ENCODE measurements at places on chromosomes 6 and 20.

- DNase-seq = no peak
These were observed 10.8 kb upstream of the BTBD3 start for GRCh38 chr20:11906626-11907480.

DNA sequence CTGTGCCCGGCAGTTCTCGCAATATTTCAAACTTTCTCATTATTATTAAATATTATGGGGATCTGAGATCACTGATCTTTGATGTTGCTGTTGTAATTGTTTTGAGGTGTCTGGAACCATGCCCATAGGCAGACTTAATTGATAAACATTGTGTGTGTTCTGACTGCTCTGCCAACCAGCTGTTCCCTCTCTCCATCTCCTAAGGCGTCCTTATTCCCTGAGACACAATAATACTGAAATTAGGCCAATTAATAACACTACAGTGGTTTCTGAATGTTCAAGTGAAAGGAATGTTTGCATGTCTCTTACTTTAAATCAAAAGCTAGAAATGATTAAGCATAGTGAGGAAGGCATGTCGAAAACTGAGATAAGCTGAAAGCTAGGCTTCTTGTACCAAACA, 7.6 kb downstream of the MAPK14 start:
- no peak for DNase-seq

GRCh38 chr6:22447249-22448196, 121.8 kb upstream of the HDGFL1 start:
- DNase-seq = no peak

DNA sequence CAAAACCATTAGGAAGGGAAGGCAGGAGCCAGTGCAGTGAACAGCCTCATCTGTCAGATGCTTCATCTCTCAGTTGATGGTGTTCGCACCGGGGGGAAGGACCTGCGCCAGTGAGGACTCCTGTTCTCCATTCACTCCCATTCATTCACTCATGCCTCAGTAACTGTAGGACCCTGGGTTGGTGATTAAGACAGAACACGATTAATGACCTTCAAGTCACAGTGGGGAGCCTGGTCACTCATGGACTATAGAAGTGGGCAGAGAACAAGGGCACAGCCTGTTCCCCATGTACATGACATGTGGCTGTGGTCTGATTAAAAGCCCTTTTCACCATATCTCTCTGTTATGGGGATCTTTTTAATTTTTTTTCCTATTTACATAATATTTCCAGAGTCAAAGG, 113.3 kb downstream of the RPS12 start:
- no peak for DNase-seq

DNA sequence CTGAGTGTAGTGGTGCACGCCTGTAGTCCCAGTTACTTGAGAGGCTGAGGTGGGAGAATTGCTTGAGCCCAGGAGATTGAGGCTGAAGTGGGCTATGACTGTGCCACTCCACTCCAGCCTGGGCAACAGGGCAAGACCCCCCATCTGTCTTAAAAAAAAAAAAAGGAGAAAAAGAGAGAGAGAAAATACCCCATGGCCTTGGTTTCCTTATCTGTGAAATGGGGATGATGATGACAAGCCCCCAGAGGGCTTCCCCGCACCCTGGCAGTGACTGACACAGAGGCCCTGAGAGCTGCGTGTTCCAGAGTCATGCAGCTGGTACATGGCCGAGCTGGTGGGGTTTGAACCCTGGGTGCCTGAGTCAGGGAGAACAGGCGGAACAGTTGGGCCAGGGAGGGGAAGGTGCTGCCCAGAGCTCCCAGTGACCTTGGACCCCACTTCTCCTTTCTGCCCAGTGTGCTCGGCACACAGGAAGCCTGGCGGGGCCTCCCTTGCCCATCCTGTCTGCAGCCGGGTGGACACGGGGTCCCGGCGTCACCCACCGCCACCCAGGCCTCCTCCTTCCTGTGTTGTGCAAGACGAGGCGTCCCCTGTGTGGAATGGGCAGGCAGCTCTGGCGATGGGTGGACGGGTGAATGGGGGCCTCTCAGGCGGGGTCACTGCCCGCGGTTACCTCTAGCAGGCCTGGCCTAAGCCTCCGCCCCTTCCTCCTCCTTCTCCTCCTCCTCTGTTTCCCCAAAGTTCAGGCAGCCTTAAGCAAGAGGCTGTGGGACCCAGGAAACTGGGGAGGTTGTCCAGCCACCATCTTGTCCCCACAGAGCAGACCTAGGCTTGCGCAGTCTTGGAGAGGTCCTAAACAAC, 84.2 kb downstream of the CEBPB start:
- DNase-seq = no peak

DNA sequence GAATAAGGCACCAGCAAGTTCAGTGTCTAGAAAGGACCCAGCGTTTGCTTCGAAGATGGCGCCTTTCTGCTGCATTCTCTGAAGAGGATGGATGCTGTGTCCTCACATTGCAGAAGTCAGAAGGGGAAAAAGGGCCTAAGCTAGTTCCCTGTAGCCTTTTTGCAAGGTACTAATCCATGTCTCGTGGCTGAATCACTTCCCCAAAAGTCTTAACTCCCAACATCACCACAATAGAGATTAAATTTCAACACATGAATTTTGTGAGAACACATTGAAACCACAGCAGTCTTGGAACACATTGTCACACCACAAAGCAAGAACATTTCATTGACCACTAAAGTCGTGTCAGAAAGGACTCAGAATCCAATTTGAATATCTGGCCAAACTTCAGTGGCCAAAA, 42.1 kb downstream of the KLHL31 start:
- no peak for DNase-seq

- no peak for DNase-seq
These were observed 29.1 kb downstream of the OPN5 start for GRCh38 chr6:47810885-47811284.

GRCh38 chr20:3705491-3705969, 6.9 kb downstream of the SIGLEC1 start:
- DNase-seq = no peak

GRCh38 chr20:5510446-5510845, 193.7 kb upstream of the PROKR2 start:
- no peak for DNase-seq

DNA sequence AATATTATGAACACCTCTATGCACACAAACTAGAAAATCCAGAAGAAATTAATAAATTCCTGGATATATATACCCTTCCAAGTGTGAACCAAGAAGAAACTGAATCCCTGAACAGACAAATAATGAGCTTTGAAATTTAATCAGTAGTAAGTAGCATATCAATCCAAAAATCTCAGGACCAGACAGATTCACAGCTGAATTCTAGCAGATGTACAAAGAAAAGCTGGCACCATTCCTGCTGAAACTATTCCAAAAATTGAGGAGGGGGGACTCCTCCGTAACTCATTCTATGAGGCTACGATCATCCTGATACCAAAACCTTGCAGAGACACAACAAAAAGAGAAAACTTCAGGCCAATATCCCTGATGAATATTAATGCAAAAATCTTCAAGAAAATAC, 67.0 kb upstream of the PDE7B start:
- DNase-seq = no peak

- DNase-seq = no peak
These were observed 79.5 kb downstream of the CD83 start for GRCh38 chr6:14197118-14197517.

DNA sequence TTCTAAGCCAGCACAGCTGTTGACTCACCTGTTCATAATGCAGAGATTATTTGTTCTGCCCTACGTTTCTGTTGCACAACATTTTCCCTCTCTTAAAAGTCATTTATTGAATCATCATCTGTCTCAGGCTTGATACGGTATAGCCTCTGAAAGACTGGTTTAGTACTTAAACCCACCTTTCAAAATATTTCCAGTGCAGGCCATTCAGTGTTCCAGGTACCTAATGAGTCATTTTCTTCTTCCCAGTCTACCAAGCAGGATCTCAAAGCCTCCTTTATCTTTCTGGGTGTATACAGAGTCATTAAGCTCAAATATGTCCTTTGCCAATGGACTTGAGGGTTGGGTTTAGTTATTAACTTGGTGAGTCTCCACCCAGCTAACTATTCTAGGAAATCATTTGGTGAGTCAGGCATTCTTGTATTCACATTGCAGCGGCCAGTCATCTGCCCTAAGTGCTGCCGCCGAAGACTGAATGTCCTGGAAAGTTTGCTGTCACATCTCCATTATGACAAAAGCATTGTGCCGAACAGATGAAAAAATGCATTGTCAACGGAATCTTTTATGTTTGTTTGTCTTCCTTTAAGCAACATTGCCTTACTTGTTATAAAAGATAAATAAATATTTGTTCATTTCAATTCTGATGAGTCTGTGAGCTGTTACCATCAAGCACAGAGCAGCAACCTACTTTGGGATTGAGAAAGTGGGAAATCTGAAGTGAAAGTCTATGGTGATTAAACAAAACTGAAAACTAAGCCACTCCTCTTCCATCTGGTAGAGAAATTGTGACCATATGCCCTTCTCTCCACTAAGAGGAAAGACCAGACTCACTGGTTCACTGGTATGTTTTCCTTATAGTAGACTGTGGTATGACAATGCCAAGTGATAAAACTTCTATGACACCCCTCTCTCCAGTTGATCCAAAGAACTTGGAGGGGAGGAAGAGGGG, 14.3 kb upstream of the FAM135A start:
- DNase-seq = no peak

GRCh38 chr6:25301362-25301761, 22.2 kb downstream of the CARMIL1 start:
- no peak for DNase-seq

GRCh38 chr6:9370480-9370879, 935.1 kb upstream of the SLC35B3 start:
- no peak for DNase-seq

DNA sequence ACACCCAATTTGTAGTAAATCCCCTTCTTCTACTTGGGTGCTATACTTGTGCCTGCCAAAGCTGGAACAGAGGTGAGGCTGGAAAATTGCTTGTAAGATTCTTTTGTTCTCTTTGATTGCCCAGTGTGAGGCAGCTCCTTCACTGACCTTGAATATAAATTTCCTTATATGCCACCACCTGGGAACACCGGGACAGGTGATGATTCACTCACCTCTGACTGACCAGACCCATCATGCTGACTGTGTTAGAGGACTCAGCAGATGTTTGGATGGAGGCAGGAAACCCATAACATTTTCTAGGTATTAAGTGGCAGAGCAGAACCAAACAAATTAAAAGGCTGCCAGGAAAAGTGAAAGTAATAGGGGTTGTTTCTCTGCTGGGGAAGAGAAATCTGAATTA, 120.9 kb downstream of the GRM1 start:
- DNase-seq = no peak

DNA sequence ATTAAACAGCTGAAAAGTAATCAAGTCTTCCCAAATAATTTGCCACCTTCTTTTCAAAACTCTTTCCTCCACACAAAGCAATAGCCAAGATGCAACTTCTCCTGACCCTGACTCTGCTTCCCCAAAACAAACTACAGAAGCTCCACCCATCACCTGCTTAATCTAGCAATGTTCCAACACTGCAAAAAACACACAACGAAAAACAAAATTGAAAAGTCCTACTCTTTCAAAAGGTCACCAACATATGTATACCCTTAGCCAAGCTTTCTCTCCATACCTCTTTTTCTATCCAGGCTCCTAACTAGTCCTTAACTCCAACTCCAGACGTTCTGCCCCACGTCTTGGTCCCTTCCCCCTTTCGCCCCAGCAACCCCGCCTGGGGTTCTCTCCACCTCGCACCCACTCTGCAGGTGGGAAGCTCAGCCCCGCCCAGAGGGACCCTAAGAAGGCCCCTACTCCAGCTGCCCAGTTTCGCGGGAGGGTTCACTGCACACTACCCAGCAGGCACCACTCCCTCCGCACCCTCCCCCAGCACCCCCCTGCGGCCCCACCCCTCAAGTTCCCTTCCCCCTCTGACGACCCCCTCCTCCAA, 717 bp downstream of the CSNK2A1 start:
- no peak for DNase-seq

- no peak for DNase-seq
These were observed 166.0 kb downstream of the DLL1 start for GRCh38 chr6:170124836-170125235.

DNA sequence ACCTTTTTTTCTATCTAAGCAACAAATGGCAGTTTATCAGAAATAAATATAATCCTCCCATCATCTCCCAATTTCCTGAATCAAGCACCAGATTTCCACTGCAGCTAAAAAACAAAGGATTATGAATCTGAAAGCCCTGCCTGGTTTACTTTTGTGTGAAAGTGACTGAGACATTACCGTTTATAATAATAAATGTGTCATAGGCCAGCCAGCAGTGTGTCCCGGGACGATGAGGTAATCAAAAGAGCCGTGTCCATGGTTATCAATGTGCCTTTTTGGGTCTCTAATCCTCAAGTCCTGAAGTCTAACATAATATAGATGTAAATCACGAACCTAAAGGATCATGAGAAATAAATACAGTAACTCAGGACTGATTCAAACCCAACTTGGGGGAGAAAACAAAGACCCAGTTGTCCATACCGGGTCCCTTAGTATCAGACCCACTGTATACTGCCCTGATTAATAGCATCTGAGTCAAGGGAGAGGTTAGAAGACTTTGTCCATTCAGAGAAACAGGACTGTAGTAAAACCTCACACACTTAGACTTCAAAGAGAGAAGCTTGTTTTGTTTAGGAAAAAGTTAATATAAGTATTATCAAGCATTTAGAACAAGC, 149.1 kb downstream of the SASH1 start:
- DNase-seq = no peak

- DNase-seq = peak; percentile 76
These were observed 13.3 kb upstream of the RBPJL start for GRCh38 chr20:45293041-45294002.

DNA sequence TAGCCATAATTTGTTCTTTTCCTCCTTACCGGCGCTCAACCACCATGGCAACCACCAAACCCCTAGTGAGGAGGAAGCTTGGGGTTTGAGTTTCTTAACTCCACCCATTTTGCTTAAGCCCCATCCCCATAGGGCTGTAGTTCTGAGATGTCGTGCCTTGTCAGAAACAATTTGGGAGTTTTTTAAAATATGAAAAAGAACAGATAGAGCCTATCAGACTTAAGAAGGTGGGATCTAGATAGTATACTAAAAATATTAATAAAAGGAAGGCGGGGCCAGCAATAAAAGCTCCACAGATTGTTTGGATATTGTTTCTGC, 5.6 kb downstream of the BRD2 start:
- no peak for DNase-seq

DNA sequence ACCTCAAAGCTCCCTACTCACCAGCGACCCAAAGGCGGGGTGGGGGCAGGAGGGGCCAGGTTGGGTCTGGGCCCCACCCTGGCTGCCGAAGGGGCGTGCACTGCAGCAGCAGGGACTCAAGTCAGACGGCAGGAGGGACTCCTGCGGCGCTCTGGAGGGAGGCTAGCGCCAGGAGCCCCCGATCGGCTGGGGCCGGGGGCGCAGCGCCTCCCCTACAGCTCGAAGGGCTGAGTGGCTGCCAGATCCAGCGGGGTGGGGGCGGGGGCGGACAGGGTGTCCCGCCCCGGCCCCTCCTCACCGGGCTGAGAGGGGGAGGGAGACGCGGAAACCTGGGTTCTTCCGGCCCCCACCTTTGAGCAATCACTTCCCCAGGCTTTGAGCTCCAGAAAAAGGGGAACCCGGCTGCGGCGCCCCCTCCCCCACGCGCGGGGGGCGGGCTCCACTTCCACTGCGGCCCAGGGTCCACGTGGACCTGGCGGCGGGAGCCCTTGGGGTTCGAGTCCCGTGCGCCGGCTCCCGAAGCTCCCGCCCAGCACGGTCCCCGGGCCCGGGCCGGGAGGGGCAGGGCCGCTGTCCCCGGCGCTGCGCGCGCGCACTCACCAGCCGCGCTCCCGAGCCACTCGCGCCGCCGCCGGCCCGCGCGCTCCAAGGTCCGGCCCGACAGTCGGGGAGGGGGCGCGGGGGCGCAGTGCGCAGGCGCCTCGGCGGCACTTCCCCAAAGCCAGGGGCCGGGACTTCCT, at the start of gene RGS19:
TSS of gene RGS19 (minus strand) at position 246 of the 740 bp plus-strand sequence. CDS start 2,632 bp downstream, outside the sequence.
- peak; percentile 36 for DNase-seq

GRCh38 chr6:51868591-51869355, 218.6 kb downstream of the PKHD1 start:
- DNase-seq = no peak

GRCh38 chr6:109897025-109897424, 81.1 kb upstream of the GPR6 start:
- no peak for DNase-seq
